Kidney tubule cell (primary cell): ENCODE measurements at places on chromosomes 2 and 18.

DNA sequence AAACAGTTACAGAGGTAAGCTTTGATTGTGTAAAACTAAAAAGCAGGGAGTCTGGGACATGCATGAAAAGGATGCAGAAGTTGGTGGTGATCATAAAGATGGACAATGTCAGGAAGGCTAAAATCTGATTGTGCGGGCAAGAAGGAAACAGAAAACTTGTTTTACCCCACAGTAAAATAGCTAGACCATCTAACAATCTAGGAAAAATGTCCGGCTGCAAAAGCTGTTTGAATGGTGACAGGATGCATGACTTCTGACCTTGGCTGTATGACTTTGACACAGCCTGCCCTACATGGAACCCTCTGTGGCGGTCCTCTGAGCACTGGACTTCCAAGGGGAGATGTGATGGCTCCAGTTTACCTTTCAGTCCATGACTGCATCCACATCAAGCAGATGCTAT lies 93.6 kb downstream of the RAPH1 start:
- no peak for DNase-seq

- DNase-seq = peak; percentile 31
Observed at GRCh38 chr2:232240906-232241305, 137.6 kb upstream of the ALPP start.

GRCh38 chr2:132583666-132584360 lies 86.2 kb downstream of the LYPD1 start:
- DNase-seq = no peak

DNA sequence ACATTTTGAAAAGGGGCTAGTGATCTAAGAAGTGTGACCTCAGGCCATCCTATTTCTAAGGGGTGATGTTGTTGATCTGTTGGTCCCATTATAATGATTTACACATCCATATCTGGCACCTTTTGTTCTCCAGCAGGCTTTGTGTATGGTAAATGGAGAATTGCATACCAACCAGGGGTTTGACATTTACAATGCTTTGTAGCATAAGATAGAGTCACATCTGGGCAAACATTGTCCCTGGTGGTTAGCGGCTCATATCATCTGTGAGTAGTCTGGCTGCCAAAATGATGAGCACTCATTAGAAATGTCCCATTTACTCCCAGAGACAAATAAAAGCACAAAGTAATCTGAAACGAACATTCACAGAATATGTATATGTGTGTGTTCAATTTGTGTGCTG lies 1775.5 kb upstream of the CELF4 start:
- DNase-seq = no peak

DNA sequence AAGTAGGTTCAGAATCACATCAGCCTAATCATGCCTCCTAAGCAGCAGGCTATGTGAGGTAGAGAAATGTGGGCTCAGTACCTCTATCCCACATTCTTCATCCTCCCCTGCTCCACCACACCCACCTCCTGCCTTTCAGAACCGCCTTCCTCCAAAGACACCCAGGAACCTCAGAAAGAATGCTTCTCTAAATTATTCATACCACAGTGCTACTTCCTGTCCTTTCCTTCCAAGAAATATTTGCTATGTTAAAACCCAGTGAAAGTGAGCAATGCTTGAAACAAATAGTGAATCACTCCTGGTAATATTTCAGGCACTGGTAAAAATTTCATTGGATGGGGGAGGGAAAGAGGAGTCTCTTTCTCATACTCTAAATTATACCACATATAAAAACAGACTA lies 24.0 kb upstream of the CREB1 start:
- peak; percentile 96 for DNase-seq

GRCh38 chr2:69348781-69349180 lies 38.2 kb downstream of the GFPT1 start:
- no peak for DNase-seq

DNA sequence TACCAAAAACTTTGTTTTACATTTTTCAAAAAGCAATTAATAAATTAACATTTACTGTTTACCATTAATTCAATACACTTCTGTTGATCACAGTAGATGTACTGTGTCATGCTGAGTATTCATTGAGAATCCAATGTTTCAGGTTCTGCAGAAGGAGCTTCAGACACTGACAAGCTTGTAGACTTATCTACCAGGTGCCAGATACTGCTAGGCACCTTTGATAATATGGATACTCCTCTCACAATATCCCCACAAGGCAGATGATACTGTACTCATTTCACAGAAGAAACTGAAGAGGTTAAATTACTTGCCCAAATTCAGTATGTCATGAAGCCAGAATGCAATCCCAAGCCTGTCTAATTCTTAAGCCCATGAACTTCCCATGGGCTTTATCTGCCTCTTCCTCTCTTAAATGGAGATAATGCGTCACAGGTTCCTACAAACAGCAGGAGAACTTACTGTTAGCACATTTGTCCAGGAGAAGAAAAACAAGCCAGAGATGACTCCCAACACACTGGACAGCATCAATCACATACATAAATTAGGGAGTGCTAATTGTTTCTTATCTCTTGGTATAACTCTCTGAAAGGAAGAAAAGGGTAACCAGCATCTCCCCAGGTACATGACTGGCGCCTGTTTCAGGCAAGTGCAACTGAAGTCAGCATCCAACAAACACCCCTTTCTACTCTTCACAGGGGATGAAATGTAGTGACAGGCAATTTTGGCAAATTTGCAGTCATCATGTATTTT lies 27.4 kb downstream of the ITSN2 start:
- DNase-seq = no peak

DNA sequence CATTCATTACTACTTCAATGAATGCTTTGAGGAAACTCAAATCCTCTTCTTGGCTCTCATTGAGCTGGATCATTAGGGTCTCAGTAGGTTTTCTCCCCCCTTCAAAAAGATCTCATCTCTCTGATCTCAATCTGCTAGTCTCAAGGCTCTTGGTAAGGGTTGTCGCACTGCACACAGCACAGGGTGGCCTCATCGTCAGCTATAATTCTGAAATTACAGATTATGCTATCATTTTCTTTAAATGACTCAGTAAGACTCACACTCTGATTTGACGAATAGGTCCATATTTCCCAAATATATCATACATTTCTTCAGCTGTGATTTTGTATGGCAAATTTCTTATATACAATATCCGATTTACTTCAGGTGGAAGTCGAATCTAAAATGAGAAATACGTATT lies 2.3 kb downstream of the SF3B6 start:
- DNase-seq = no peak

DNA sequence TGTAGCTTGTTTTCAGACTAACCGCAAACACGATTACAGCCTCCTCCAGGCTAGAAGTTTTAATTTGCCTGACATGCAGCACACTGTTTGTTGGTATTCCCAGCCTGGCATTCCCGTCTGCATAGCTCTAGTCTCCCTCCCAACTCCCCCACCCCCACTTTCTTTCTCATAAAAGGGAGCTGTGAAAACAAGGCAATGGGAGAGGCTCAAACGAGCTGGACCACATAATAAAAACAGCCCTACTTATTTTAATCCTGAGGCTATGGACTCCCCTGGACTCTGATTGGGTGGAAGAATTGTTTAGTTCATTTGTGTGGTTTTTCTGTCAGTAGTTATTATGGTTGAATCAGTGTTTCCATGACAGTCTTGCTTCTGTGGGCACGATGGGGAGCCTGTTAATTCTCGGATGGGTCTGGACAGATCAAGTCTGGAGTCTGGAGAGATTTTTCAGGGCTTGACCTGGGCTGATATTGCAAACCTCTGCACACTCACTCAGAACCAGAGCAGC lies 1.2 kb downstream of the STON1 start:
- DNase-seq = no peak

DNA sequence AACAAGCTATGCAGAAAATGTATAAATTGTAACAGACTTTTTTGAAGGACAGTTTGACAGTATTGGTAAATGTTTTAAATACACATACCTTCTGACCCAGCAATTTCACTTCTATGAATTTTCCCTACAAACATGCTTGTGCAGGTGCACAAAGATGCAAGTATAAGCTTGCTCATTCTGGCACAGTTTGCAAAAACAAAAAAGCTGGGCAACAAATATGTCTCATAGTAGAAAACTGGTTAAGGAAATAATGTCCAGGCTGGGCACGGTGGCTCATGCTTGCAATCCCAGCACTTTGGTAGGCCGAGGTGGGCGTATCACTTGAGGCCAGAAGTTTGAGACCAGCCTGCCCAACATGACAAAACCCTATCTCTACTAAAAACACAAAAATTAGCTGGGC lies 96.9 kb upstream of the NEDD4L start:
- DNase-seq = no peak

DNA sequence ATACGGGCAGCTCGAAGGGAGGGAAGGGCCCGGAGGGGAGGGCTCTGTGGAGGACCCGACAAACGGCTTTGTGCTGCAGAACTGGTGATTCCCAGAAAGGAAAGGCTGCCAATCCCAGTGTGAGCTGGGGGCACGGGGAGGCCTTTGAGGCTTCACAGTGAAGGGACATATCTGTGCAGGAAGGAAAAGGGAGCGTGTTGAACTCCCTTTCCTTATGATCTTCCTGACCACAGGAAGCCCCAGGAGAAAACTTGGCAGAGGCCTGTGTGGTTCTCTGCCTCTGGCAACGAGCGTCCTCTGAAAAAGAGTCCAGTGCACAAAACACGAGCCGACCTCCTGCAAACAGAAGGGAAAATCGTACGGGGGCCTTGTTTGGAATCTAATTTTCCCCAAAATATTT lies 683.5 kb upstream of the SALL3 start:
- no peak for DNase-seq

DNA sequence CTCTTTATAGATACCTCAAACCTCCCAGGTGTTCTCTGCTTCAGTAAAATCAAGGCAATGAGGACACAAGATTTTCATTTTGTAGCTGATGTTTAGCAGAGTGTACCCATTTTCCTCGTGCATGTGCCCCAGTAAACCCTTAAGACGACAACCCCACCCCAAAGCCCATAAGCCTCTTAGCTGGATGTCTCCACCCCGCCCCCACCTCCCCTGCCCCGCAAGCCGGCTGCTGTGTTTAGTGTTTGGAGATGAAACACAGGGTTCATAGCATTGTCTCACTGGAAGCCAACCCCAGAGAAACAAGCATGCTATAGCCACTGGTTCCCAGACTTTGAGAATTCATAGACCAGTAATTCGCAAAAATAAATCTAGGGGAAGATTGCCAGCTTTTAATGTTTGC lies 5.8 kb upstream of the SAG start:
- DNase-seq = no peak

DNA sequence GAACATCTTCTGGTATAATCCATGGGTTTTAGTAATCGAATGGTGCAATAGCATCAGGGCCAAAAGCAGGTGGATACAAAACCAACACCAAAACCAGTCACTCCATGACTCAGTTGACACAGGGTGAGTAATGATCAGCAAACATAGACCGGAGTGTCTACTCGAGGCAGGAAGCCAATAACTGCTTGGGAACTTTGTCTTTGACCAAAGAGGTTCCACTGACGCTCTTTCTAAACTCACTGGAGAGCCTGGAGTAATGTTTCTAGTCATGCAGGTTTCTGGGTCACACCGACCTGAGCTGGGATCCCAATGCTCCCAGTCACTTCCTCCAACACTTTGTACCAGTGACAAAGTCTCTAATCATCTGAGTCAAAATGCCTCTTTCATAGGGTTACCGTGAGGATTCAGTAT lies 30.9 kb downstream of the MREG start:
- DNase-seq = peak; percentile 96

- no peak for DNase-seq
Observed at GRCh38 chr2:179612591-179613298, 248.7 kb downstream of the ZNF385B start.
